ENCODE measurements at places on chromosomes 16 and 17.
A peak's percentile ranks its signal among the peaks of the same experiment; 100 is the strongest.

GRCh38 chr16:19488213-19488640, 33.7 kb downstream of the GDE1 start:
- no peak for DNase-seq

DNA sequence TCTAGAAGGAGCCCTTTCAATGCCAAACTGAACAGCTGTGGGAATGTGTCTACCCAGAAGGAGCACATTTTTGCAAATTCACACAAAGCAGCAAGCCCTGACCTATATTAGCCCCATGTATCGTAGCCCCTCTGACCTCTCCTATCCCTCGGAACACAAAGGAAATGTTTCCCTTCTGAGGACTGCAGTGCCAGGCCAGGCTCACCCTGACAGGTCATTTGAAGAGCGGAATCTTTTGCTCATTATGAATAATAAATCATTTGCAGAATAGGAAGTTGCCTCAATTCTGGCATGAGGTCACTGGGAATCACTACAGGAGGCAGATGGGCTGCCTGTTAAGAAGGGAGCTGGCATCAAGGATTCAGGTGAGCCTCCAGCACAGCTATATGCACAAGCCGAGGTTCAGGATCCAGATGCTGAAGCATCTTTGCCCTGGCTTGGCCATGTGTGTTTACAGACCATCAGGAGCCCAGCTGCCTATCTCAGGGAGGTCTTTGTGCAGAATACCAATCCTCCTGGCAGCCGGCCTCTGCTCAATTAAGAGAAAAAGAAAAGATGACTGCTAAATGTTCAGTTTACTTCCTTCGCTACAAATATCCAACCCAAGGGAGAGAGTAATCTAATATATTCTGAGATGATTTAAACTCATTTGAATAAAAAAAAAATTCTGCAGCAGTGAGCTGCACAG, 119.4 kb downstream of the USP31 start:
- DNase-seq, result peak; percentile 38

GRCh38 chr16:82389956-82390650, 220.1 kb upstream of the MPHOSPH6 start:
- DNase-seq, result no peak

- peak; percentile 94 for DNase-seq
Measured at GRCh38 chr17:76543826-76544545, 4.1 kb downstream of the PRCD start.

- no peak for DNase-seq
Measured at GRCh38 chr16:59993101-59993500, 1259.0 kb upstream of the GOT2 start.

- DNase-seq, result no peak
Measured at GRCh38 chr17:50015146-50015545, 20.1 kb upstream of the DLX3 start.

DNA sequence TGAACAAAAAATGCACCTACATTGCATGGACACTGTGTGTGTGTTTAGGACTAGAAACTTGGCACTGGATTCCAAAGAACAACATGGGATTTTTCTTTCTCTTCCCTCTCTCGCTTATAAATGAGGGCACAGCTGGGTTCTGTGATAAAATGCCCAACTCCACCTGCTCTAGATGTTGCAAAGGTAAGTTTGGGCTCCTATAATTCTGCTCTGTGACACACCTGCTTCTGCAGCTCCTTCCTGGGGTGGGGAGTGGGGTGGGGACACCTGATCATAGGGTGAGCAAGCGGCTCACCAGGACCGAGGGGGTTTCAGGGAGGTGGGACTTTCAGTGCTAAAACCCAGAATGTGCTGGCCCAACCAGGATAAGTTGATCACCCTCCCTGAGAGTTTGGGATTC, 104.3 kb downstream of the AXIN2 start:
- DNase-seq, result no peak

GRCh38 chr17:2214047-2214928, 89.3 kb downstream of the SMG6 start:
- no peak for DNase-seq

- DNase-seq, result no peak
Measured at GRCh38 chr16:1335996-1336395, 2.6 kb downstream of the BAIAP3 start.

- DNase-seq, result no peak
Measured at GRCh38 chr17:59151591-59151990, 3.4 kb downstream of the SKA2 start.

DNA sequence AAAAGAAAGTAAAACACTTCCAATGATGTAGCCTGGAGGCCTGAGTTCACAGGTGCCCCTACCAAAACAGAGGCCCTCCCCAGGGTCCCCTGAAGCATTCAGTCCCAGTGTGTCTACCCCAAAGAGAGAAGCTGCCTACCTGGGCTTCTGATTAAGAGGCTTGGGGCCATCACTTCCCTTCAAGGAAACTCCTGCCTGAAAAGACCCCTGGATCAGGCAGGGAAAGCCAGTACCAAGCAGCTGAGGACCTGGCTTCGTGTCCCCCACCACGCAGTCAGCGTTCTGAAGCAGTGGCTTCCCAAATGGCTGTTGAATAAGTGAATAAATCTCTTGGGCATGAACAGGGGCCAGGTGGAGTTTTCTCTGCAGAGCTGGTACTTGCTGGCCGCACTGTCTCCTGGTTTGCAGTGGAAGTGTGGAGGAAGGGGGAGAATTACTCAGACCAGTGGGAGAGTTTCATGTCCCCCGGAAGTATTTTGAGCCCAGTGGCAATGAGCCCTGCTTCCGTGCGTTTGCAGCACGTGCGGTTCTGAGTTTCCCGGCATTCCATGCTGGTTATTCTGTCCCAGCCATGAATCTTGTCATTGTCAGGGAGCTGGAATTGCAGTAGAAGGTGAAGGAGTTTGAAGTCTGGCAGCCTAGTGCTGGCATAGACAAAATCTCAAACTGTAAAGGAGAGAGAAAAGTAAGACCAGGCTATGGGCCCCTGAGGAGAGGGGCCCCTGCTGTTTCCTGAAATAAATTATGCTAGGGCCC, 27.0 kb downstream of the RMI2 start:
- no peak for DNase-seq

DNA sequence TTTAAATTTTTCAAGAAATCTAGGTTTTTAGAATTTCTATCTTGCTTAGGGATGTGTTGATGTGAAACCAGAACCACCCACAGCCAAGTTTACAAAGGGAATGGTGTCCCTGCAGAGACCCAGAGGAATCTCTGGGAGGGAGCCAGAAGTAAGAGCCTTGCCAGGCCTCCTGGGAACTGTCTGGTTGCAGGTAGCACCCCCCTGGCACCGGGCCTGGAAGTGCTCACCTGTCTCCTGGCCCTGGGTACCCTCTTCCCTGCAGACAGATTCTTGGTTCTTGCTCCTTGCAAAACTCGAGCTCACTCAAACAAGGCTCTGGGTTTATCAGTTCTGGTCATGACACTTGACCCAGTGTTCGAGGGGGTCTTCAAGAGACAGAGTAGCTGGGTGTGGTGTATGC, 24.6 kb upstream of the ZFP90 start:
- DNase-seq, result no peak
